ENCODE measurements at places on chromosomes 13 and 19.
A peak's percentile ranks its signal among the peaks of the same experiment; 100 is the strongest.

DNA sequence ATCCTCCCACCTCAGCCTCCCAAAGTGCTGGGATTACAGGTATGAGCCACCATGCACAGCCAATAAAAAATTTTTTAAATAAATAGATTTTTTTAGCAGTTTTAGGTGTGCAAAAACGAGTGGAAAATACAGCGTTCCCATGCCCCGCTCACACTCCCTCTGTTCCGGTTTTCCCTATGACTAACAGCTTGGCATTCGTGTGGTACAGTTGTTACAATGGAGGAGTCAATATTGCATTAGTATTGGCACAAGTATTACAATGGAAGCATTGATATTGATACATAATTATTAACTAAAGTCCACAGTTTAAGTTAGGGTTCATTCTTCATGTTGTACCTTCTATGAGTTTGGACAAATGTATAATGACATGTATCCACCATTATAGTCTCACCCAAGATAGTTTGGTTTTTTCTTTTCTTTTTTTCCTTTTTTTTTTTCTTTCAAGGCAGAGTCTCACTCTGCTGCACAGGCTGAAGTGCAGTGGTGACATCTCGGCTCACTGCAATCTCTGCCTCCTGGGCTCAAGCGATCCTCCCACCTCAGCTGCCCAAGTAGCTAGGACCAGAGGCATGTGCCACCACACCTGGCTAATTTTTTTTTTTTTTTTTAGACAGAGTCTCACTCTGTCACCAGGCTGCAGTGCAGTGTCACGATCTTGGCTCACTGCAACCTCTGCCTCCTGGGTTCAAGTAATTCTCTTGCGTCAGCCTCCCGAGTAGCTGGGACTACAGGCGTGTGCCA lies 15.4 kb upstream of the RAB20 start:
- DNase-seq, result no peak

DNA sequence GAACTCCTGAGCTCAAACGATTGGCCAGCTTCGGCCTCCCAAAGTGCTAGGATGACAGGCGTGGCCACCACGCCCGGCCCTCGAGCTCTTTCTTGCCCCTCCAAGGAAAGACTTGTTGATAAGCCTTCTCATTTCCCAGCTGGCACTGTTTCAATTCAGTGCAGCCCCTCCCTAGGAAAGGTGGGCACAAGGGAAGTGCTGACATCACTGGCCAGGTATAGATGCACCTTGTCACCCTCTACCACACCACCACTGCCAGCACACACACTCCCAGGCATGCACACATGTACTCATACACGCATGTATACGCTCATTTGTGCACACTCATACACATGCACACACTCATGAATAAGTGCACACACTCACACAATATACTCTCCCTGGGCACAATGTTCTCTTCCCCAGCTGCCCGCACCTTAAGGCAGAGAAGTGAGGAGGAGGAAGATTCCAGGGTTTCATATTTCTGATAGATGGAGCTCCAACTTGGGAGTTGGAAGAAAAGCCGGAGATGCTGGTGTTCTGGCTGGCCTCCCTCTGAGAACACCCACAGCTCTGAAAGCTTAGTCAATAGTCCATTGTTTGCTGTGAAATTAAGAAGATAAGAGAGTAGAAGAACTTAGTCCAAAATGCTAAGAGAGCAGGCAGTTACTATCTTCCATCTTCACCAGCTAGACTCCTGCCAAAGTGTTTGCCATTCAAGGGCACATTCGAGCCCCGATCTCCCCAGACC lies 196.7 kb downstream of the FOXO1 start:
- no peak for DNase-seq

DNA sequence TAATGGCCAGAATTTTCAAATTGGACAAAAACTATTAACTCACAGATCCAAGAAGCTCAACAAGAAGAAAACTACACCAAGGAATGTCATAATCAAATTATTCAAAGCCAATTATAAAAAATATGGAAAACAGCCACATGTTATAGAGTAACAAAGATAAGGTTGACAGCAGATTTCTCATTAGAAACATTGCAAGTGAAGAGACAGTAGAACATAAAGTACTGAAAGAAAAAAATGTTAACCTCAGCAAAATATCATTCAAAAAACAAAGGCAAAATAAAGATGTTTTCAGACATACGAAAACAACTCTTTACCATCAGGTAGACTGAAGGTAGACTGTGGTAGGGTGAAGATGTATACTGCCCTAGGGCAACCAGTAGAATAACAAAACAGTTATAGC lies 83.4 kb downstream of the KCNRG start:
- no peak for DNase-seq

DNA sequence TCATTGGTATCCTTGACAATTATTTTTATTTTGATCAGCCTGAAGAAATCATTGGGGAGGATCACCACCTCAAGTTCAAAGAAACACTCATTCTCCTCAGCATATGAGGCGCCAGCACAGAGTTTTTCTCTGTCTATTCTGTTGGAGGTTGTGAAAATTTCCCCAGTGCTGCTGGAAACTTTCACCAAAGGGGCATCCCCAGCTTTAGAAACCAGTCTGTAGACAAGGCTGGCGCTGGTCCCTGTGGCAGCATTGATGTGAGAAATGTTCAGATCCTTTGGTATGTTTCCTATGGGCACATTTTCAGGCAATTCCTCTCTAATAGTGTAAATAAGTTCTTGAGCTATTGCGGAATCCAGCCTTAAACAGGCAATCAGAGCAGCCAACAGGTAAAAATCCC lies 2.1 kb downstream of the PCDH9 start:
- no peak for DNase-seq

- DNase-seq, result no peak
Observed at GRCh38 chr19:48170817-48171347, 402 bp downstream of the ZSWIM9 start.

- peak; percentile 34 for DNase-seq
Observed at GRCh38 chr19:12628040-12629022, 17.6 kb downstream of the ZNF791 start.

GRCh38 chr13:76828316-76828741 lies 57.9 kb downstream of the KCTD12 start:
- peak; percentile 37 for DNase-seq

DNA sequence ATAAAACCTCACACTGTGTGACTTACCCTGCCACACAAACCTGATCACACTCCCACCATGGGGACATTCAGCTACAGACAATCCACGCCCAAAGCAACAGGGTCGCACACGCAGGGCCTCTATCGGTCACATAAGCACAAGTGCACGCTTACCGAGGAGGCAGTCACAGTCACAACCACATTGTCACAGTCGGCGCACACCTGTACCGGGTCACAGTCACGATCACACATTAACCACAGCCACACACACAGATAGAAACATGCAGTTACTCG lies 579 bp downstream of the ZNF566 start:
- no peak for DNase-seq

- DNase-seq, result no peak
Observed at GRCh38 chr19:37738371-37738770, 18.8 kb upstream of the ZNF607 start.

- DNase-seq, result peak; percentile 56
Observed at GRCh38 chr19:48480558-48481500, 11.7 kb downstream of the CYTH2 start.

- DNase-seq, result no peak
Observed at GRCh38 chr19:8393871-8394250, 3.7 kb downstream of the RAB11B start.

GRCh38 chr19:32154418-32154817 lies 191.0 kb upstream of the ZNF507 start:
- no peak for DNase-seq

Measured in EH (cell line).